Activated CD8-positive, alpha-beta T cell treated with anti-CD3 and anti-CD28 coated beads for 36 hours (primary cell): ENCODE measurements at places on chromosomes 12 and 14. TPM values are rescaled to one million over a fixed set of nuclear protein-coding genes. Genes with fewer than 3 reads are reported as not detected.

TRIM9 gene
- 6.5 TPM for total RNA-seq

LGALS3 gene
- 4.5 TPM for total RNA-seq

RNASE1 gene
- not detected for total RNA-seq

SLC4A8 gene
- total RNA-seq, result 2.7 TPM

ACSS3 gene
- total RNA-seq, result not detected

SERPINA12 gene
- not detected for total RNA-seq

KLRF1 gene
- total RNA-seq, result not detected

PNP gene
- 183 TPM for total RNA-seq

TBC1D30 gene
- total RNA-seq, result 0.72 TPM

FBXW8 gene
- total RNA-seq, result 7.0 TPM

NTS gene
- total RNA-seq, result not detected

LMNTD1 gene
- total RNA-seq, result not detected

PDZRN4 gene
- not detected for total RNA-seq
